K562 (cell line): ENCODE measurements at places on chromosomes 5 and 9. TPM values are rescaled to one million over a fixed set of nuclear protein-coding genes. Genes with fewer than 3 reads are reported as not detected.

Gene GRM6
- not detected in 2 replicates for total RNA-seq

Gene F2RL2
- 0.07 and 0.09 TPM in 2 replicates for total RNA-seq

GRCh38 chr9:106773750-106774149 is 89.2 kb upstream of the ZNF462 start:
- no peak for DNase-seq

DNA sequence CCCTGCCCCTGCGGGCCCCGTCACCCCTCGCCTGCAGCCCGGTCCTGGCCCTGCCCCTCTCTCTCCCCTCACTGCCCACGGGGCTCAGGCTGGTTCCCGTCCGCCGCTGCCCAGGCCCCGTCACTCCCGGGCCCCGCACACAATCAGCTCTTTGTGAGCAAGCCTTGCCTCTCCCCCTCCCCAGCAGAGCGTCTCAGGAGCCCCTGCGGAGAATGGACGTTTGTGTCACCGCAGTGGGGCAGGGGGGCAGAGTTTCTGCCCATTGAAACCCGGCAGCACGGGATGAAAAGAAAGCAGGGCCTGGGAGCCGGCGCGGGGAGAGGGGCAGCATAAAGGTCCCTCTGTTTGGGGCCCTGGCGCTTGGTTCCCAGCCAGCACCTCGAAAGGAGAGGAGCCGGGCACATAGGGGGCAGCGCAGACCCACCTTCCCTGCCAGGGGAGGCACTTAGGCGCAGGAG is 13.5 kb upstream of the NUP214 start:
- no peak for DNase-seq

- no peak for DNase-seq
Observed at GRCh38 chr5:124395287-124395686, 351.2 kb downstream of the ZNF608 start.

Gene NKD2
- total RNA-seq: 0.35 and 0.38 TPM in 2 replicates

DNA sequence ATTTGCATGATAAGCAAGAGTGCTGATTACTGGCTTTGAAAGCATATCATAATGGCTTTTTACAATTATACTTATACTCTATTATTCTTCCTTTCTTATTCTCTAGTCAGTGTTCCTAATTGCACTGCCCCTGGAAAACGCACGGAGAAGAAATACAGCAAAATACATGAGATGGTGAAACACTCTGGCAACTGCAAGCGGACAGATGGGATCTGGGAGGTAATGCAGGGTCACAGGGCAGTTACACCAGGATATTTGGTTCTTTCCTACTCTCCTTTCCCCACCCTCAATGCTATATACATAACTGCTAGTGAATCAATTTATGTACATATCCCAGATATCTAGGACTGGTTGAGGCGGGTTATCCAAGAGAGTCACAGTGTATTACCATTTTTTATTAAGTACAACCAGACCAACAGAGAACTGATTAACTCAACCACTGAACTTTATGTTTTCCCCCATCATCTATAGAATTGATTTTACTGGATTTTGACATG is 423.7 kb downstream of the ZSWIM6 start:
- no peak for DNase-seq

Gene TTC23L
- total RNA-seq: 0.11 and 0.27 TPM in 2 replicates
